Astrocyte (in vitro differentiated cells and primary cell): ENCODE measurements at places on chromosomes 4 and X.
A peak's percentile ranks its signal among the peaks of the same experiment; 100 is the strongest.

DNA sequence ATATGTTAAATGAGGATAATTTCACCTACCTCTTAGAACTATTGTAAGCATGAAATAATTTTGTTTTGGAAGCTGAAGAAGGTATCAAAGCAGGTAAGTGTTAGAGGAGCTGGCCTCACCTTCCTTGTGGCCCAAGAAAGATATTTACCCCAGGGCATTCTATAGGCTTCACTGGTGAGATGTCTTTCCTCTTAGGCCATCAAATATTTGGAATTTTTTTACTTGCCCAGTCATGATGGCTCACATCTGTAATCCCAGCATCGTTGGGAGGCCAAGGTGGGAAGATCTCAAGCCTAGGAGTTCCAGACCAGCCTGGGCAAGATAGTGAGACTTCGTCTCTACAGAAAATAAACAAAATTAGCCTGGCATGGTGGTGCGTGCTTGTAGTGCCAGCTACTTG is 6.1 kb upstream of the SMS start:
- no peak for DNase-seq

- DNase-seq = no peak
Measured at GRCh38 chr4:40515398-40516293, 114.0 kb downstream of the RBM47 start.

DNA sequence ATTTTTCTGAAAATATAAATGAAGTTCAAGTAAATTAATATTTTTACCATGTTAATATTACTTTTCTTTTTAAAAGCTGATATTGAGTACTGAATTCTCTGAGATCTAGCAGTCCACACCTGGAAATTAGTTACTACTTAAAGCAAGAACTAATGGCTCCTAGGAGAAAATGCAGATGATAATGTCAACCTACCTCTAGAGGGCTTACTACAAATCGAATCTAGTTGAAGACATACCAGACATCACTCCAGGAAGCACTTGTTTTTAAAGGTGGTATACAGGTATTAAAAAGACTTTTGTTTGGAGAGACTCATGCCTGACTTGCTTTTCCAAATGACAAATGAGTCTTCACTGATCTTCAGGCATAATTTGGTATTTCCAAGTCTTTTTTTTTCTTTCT is 516.4 kb upstream of the BOD1L1 start:
- DNase-seq = no peak

GRCh38 chr4:80071604-80072227 is 1.3 kb downstream of the ANTXR2 start:
- no peak for DNase-seq

DNA sequence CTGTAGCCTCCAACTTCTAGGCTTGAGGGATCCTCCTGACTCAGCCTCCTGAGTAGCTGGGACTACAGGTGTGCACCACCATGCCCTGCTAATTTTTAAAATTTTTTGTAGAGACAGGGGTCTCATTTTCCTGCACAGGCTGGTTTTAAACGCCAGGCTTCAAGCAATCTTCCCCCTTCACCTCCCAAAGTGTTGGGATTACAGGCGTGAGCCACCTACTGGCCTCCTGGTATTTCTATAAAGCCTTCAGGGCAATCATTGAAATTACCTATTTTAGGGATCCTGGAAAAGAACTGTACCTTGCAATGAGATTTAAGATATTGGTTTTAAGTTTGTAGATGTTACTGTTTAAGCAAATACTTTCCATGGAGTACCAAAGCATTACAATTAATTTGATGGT is 13.5 kb upstream of the PLS3 start:
- DNase-seq = no peak

DNA sequence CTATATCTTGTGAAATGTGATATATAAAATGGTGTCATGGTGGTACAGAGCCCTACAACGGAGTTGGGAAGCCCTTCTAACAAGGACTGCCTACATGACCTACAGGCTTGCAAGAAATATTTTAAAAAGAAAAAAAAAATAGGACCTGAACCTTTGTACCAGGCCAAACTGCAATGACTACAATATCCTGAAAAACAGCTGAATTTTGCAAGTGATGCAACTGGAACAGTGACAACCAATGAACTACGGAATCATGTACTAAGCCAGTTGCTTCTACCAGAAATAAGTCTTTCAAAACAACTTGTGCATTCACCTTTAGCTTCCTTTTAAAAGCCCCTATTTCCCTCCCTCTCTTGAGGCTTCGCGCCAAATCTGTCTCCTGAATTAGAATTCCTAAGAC is 58.4 kb downstream of the PDGFC start:
- DNase-seq = no peak

GRCh38 chrX:53211391-53211978 is 13.5 kb downstream of the KDM5C start:
- DNase-seq = peak; percentile 50

GRCh38 chr4:184473499-184474262 is 669 bp downstream of the IRF2 start:
- DNase-seq = peak; percentile 32

- DNase-seq = no peak
Measured at GRCh38 chr4:48157271-48157670, 23.2 kb upstream of the TXK start.

GRCh38 chr4:79182209-79182608 is 143.7 kb downstream of the NAA11 start:
- DNase-seq = no peak

GRCh38 chr4:128853741-128854140 is 44.2 kb downstream of the JADE1 start:
- peak; percentile 81 for DNase-seq

GRCh38 chrX:77014377-77015372 is 432.5 kb upstream of the FGF16 start:
- no peak for DNase-seq

DNA sequence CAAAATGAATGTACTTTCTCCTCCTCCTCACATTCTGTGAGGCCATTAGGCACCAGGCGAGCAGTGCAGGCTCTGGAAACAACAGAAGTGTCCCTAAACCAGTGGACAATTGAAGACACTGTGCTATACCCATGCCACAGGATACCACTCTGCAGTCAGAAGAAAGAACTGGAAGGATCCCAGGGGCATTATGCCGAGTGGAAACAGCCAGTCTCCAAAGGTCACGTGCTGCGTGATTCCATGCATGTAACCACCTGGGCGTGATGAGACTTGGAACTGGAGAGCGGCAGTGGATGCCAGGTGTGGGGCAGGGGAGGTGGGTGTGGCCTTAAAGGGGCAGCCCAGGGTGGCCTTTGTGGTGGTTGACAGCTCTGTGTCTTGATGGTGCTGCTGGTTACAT is 139.4 kb downstream of the EVC2 start:
- no peak for DNase-seq

GRCh38 chrX:66098162-66098561 is 58.3 kb upstream of the VSIG4 start:
- no peak for DNase-seq

DNA sequence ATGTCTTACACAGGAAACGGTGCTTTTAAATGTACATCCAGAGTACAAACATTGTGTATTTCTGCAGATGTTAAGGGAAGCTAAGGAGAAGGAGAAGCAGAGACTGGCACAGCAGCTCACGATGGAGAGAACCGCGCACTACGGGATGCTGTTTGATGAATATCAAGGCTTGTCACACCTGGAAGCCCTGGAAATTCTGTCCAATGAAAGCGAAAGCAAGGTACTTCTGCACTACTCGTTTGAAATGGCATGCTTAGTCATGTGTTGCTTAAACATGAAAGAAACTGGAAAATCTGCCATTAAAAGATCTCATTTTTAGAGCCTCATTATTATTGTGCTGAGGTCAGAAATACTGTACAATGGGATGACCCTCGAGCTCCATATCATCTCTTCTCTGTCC is 47.2 kb downstream of the FAM114A1 start:
- DNase-seq = no peak

- DNase-seq = no peak
Measured at GRCh38 chr4:15837591-15837990, 59.5 kb downstream of the CD38 start.

GRCh38 chr4:180751009-180751408 is 1492.2 kb upstream of the TENM3 start:
- peak; percentile 89 for DNase-seq

DNA sequence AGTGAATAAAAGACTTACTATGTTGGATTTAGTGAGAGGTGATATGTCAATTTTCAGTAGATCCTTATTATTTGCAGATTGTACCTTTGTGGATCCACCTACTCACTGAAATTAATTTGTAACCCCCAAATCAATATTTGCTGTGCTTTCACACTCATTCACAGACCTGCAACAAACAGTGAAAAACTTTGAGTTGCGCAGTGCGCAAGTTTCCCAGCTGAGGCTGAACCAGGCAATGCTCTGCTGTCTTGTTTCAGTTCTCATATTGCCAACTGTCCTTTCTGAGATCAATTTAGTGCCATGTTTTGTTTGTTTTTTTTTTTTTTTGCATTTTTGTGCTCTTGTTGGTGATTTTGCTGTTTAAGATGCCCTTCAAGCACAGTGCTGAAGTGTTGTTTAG is 40.8 kb upstream of the LEF1 start:
- no peak for DNase-seq

DNA sequence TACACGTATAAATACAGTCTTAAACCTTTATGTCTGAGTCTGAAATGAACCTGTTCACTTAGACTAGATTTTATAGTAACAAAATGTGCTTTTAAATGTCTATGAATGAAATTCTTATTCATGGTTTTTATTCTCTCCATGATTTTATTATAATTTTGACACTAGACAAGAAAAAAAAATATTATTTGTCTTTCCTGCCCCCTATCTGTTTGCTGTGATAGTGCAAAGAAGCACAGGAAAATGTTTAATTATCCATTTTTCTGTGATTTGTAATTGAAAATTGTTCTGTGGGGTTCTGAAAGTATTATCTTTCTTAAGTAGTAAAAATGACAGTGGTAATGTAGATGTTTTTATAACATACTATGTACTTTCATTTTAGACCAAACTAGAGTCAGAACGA is 52.0 kb downstream of the INTS6L start:
- DNase-seq = no peak

GRCh38 chrX:139823806-139824205 is 109.0 kb downstream of the ATP11C start:
- peak; percentile 29 for DNase-seq

- no peak for DNase-seq
Measured at GRCh38 chr4:64781737-64782326, 372.6 kb upstream of the TECRL start.

DNA sequence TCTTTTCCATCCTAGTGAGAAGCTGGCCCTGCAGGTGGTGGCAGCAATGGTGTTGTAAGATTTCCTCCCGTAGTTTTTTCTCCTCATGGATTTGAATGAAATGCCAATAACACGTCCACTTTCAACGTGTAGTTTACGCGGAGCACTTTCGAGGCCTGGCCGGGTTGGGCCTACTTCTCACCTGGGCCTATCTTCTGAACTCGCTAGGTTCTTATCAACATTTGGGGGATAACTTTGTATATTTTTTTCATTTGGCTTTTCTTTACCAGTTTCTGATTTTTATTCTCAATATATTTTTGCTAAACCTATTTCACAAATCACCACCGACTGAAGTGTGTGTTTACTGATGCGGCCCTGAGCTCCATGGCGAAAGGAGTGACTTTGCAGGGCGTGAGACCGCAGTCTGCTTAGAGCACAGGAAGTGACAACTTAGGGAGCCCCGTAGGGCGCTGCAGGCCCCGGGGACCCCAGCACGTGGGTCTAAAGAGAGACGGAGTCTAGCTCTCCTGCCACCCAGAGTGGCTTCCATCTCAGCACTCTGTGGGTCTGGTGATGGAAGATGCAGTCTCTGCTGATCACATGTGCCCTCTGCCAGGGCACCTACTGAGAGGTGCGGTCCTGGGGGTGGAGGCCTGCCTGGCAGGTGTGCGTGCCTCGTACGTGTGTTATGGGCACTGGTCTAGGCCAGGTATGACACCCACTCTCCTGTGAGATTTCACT is 29.1 kb downstream of the NELFA start:
- DNase-seq = no peak

DNA sequence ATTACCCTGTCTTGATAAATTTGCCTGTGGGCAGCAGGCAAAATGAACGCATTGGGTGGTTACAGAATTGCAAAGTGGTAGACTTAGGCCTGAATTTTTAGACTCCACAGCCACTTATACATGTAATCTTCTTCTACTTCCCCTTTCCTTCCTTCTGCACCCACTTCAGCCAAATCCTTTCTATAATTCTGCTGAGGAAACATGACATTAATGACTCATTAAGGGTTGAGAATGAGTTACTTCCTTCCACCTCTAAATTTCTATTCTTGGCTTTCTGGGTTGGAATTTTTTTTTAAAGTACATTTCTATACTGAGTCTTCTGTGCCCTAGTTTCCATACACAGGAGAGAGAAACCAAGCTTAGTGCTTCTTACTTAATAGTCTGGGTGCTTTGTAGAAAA is 10.1 kb downstream of the PAPSS1 start:
- DNase-seq = no peak

DNA sequence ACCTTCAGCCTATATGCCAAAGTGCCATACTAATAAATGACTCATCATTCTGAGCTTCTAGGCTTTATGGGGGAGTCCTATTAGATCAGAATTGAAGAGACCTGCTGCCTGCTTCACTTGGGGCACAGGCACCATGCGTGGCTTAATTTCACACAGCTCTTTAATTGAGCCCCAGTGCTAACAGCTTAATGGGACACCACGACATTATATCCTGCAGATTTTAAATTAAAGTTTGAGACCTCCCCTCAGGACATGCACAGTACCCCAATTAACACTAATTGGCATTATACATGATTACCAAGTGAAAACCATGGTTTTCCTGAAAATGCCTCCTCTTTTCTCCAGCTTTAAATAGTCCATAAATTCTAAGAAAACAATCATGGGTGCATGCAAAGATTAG is 6.8 kb downstream of the C1QTNF7 start:
- no peak for DNase-seq

DNA sequence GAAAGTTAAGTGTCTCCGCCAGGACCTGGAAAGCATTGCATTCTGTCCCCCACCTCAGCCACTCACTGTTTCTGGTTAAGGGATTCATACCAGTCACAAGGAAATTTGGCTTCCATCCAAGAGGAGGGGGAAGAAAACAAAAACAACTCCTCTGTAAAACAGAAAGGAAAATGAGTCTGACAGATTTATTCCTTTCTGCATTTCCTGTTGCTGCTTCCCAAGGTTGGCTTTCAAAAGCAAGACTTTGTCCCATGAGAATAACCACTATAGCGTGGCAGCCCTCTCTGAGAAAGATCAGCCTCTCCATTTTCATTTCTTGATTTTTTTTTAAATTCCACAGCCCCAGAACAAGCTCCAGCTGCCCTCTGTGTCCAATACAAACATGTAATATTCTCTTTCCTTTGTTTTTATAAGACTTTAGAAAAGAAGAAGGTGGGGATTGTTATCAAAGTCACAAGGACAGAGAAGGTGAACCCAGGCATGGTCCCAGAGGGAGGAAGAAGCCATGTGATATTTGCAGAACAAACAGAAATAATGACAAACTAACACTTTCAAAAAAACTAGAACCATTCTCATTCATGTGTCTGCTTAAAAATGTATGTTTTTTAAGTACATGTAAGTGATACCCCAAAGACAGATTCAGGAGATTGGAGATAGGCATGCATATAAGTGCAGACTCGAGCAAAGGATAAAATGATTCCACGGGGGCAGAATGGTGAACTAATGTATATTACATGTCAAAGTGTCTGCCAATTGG is 90.7 kb upstream of the DCLK2 start:
- no peak for DNase-seq

DNA sequence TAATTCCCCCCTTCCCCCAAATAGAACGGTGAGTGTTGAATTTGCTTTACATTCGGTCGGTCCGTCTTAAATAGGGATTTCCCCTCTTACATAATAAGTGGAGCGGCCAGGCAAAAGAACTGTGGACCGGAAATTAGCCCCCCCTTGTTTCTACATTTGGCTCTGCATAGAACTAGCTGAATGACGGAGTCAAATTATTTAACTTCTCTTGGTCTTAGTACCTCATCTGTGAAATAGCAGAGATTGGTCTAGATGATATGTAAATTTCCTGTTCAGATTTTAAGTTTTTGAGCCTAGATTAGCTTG is 1.3 kb downstream of the SPATA18 start:
- DNase-seq = peak; percentile 49
